NCI-H2227 treated with DMSO at 0.1 percent for 48 hours (cell line): ENCODE measurements at places on chromosomes 16 and 17.
A peak's percentile ranks its signal among the peaks of the same experiment; 100 is the strongest.

DNA sequence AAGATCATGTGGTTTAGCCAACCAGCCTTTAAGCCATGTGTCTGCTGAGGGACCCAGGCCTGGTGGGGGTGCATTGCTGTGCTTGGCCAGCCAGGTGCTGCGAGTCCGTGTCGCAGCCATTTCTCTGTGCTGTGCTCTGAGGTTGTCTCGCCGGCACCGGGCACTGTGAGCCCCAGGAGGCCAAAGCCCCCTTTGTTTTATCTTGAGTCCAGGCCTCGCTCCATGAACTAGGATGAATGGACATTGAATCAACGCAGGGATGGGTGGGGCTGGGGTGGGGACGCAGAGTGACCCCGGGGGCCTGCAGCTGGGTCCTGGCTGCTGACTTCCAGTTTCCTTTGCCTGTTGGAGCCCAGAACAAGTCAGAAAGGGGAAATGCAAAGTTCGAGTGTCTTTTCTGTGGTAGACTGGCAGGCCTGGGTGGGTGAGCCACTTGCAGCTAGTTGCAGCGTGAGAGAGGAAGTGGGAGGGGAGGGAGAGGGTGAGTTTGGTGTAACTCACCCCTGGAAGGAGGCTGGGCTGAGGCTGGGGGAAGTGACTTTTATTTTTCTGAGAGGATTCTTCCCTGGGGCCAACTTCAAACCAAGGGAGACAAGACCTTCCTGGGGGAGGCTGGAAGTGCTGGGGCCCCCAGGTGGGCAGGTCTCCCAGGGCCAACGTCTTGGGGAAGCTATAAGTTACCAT lies 324.7 kb downstream of the SEC14L1 start:
- DNase-seq, result peak; percentile 37

- no peak for DNase-seq
These were observed 12.2 kb downstream of the EVPL start for GRCh38 chr17:76014925-76015261.

DNA sequence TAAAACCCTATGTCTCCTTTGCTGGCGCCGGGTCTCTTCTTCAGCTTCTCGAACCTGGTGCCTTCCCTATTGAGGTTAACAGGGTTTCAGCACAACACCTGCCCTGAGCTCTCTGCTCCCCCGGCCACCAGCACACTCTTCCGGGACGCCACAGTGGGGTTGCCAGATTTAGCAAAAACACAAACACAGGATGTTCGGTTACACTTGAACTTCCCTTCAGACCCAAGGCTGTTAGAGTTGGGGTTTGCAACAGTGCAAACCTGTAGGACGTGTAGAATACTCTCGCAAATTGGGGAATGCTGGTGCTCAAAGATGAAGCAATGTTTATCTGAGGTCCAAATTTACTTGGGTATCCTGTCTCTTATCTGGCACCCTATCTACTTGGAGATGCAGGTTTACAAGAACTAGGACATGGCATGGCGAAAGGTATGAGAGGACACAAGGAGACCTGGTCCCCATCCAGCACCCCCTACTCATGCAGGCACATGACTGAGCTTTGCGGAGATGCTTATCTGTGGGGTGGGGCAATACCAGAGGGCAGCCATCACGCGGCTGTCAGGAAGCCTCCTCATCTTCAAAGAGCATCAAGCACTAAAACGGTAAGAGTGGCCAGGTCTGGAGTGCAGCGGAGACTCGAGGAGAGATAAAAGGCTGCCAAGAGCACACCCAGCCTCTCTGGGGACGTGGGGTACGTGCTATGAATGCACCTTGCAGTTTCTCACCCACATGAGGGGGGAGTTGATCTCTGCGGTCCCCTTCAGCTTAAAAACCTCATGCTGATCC lies 52.8 kb downstream of the SDK2 start:
- no peak for DNase-seq

DNA sequence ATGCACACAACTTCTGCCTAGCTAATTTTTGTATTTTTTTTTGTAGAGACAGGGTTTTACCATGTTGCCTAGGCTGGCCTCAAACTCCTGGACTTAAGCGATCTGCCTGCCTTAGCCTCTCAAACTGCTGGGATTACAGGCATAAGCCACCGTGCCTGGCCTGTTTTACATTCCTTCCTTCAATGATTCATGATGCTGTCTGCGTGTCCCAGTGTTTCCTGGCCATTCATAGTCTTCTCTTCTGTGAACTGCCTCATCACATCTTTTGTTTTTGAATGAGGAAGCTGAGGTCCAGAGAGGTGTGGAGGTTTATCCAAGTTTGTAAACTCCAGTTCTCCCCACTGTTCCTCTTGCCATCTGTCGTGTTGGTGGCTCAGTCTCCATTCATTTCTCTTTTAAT lies 64.5 kb upstream of the MED9 start:
- DNase-seq, result no peak

DNA sequence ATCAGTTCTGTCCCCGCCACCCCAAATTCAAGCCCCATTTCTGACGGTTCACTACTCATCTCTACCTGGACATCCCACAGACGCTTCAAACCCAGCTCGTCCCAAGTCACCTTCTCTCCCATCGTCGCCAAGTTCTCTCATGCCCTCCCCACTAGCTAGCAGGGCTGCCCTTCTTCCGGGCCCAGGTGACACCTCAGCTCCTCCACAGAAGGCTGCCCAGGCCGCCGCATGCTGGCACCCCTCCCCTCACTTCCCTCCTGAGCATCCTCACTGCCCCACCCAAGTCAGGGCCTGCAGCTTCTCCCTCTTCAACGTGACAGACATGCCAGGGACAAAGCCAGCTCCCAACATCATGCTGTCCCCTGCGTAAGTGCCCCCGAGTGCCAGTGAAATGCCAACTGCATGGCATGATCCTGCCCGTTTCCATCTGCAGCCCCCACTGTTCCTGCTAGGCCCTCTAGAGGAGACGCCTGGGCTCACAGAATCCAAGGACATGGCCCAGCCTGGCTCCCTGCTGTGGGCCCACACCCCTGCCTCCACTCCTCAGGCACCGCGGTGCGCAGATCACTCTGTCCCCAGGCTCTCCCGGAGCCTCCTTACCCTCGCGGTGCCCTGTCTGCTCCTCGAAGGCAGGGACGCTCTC lies 5.9 kb downstream of the CYB561 start:
- no peak for DNase-seq

DNA sequence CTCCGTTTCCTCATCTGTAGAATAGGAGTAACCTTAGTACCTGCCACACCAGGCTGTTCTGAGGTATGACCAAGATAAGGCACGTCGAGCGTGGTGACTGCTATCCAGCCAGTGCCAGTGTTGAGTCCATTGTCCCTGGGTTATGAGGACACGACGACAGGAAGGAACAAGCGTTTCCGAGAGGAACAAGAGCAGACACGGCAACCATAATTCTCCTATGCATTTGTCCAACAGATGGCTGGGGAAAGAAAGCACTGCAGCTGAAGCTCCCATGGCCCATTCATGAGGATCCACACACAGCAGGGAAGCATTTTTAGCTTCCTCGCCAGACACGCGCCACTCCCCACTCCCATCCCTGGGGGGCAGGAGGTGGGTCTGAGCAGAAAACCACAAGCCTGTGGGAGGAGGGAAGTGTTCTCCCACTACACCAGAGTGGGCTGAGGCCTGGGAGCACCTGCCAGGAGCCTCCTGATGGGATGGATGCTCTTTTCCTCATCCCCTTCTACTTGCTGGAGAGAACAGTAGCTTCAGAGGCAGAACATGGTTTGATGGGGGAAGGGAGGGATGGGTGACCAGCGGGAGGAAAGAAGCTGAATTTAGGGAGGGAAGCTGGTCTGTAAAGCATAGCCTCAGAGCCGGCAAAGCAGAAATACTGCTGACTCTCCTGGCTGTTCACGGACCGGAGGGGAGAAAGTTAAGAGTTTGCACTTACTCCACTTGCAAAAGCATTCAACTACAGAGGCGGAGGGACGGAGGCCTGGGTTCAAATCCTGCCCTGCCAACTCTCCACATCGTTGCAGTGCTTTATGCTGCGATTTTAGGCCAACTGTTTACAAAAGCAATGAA lies 2.7 kb downstream of the COTL1 start:
- no peak for DNase-seq

DNA sequence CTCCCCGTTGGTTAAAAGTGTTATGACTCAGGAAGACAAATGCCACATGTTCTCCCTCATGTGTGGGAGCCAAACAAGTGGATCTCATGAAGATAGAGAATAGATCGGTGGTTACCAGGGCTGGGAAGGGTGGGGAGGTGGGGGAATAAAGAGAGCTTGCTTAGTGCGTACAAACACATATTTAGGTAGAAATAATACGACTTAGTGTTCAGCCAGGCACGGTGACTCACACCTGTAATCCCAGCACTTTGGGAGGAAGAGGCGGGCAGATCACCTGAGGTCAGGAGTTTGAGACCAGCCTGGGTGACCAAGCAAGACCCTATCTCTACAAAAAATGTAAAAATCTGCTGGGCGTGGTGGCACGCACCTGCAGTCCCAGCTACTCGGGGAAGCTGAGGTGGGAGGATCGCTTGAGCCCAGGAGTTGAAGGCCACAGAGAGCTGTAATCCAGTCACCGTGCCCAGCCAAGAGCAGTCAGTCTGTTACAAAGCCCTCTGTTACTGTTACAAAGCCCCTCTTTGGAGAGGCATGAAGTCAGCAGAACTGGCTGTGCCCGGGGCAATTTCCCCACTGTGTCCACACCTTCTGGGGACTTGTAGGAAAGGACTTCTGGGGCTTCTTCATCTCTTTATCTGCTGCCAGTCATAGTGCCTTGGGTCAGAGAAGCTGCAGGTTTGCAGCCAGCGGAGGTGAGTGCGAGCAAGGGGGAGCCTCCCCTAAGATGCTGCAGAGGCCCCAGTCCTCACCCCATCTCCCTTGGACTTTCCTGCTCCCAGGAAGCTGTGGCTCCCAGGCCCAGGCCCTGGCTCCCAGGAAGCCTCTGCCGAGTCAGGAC lies 4.3 kb upstream of the ALDH3A1 start:
- no peak for DNase-seq

GRCh38 chr17:78840530-78840779 lies 159 bp downstream of the USP36 start:
- no peak for DNase-seq

- DNase-seq, result no peak
These were observed 28.2 kb upstream of the ACSF3 start for GRCh38 chr16:89065458-89065822.

DNA sequence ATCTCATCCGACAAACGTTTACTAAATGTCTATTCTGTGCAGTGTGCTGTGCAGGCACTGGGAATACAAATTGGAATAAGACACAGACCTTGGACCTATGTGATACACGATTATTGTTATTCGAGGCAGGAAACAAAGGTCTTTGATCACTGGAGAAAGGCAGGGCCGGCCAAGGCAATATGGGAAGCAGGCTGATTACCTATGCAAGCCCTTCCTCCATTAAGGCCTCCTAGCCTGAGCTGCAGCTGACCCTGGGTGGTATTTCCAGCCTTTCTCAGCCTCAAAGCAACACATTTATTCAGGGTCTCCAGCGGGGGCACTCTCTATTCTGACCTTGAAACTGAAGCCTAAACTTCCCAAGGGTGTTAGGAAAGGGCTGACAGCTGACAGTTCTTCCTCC lies 13.4 kb downstream of the ST6GALNAC1 start:
- DNase-seq, result no peak

DNA sequence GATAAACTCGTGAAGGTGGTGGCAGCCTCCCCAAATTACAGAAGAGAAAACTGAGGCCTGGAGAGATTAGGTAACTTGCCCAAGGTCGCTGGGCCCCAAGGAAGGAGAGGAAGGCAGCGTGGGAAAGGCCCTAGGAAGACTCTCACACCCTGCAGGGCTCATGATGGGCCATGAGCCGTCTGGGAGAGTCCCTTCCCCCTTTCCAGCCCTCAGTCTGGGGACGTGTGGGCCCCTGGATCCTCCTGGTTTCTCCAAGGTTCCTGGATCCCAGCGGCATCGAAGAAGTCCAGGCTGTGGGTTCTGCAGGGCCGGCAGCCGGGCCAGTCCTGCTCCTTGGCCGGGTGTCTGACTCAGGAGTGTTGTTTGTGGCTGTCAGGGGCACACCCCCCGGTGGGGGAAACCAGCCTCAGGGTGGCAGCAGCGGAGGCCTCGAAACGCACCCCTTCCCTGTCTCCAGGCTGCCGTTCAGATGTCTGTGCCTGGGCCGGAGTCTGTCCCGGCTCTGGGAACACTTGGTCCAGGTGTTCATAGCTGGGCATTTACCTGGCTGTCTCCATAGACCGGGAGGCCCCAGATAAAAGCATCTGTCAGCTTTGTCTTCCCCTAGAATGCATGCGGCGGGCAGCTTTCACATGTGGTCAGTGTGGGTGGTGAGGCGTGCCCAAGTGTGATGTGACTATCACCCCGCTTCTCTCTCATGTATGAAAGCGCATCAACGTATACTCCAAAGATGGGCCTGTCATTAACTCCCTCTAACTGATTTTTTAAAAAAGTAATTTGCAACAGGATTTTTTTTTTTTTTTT lies 3.7 kb upstream of the RAP1GAP2 start:
- no peak for DNase-seq

- DNase-seq, result no peak
These were observed 111.9 kb downstream of the CNTNAP4 start for GRCh38 chr16:76389126-76389525.

- no peak for DNase-seq
These were observed 3.3 kb upstream of the ZC3H7A start for GRCh38 chr16:11800382-11800718.

GRCh38 chr16:24427840-24428239 lies 111.5 kb upstream of the RBBP6 start:
- DNase-seq, result no peak

DNA sequence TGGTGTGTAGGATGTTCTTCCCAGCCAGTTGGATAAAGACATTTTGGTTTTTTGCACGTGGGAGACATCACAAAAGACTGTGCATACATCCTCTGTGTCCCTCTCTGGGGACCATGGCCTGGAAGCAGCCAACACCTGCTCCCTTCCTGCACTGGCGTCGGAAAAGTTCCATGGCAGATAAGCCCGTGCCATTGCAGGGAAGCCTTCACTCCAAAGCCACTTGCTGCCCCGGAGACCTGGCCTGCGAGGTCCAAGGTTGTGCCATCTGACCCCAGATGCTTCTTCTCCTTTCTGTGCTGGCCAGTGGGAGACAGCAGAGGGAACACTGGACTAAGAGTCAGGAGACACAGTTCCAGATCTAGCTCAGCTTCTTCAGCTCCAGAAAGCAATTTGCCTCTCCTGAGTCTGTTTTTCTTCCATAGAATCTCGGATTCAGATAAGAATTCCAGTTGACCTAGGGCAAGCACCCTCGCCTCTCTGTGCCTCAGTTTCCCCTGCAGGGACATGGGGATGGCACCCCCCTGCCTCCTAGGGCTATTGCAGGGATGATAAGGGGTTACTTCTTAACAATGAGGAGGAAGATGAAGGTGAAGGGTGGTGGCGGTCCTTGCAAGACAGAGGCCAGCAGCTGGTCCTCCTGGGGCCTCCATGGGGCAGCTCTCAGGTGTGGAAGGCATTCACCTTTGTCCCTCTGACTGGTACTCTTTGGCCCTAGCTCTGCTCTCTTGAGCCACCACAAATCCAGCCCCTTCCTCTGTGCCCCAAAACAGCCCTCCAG lies 134.2 kb downstream of the CMIP start:
- DNase-seq, result no peak

DNA sequence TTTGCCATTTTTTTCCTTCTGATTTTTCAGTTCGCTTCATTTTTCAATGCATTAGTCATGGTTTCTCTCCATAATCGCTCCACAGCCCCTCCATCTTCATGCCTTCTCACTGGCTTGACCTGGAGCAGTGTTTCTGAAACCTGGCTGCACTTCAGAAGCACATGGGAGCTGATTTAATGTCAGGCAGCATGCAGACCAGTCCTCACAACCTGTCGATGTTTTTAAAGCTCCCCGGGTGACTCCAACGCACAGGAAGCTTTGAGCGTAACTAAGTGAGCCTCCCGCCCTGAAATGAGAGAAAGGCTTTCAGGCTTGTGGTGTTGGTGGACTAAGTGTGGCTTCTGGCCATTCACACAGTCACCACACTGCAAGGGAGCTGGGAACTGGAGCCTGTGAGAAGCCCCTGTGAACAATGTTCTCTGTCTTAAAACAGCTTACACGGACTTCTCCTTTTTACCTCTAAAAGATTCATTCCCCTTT lies 16.8 kb upstream of the DRG2 start:
- peak; percentile 21 for DNase-seq
